H9 (cell line): ENCODE measurements at places on chromosomes 7 and 10.

GRCh38 chr10:122499491-122499941 lies 38.2 kb downstream of the HTRA1 start:
- no peak for DNase-seq

DNA sequence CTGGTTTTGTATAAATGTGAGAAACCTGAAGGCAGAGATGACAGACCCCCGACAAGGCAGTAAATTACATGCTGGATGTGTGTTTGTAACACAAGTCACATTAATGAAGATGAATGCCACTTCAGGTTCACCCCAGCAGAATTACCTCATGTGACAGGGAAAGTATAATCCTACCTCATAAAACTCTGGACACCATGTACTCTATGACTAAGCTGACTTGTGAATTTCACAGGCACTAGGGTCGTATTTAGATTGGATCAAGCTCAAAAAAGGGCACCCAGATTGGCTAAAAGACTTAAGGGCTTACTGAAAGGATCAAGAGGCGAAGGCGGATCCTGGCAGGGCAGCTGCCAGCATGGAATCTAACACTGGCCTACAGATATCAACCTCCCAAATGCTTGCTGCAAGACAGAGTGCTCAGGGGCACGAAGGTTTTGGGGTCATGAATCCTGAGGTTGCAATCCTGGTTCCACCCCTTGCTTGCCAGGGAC lies 161.4 kb downstream of the PIP4K2A start:
- no peak for DNase-seq

DNA sequence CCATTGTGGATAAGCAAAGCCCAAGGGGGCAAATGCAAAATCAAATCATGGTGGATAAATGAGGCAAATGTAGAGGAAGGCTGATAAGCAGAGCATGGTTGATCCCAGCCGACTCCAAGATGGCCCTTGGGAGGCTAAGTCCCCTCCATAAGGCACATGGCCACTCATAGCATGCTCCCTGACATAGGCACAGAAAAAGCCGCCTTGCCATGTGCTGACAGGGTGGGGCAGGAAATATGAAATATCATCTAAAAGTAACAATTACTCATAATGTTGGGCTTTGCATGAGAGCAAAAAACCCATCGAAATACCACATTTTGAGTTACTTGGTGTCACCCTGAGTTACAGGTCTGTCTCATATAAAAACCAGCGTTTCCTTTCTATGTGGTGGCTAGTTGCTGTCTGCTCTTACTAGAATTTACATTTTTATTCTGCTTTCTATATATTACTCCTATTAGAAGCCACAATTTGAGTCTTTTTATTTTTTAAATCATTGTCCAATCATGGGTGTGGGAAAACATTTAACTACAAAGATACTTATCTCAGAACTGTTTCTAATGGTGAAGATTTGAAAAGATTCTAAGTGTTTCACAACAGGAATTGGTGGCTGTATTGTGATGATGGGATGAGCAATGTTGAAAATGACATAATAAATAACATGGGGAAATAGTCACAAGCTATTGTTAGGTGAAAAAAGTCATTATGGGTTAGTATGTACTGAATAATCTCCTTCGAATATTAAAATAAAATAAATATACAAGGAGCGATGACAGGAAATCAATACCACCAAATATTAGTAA lies 102.7 kb downstream of the CUBN start:
- DNase-seq, result no peak

GRCh38 chr7:148964483-148965267 lies 63.6 kb downstream of the PDIA4 start:
- no peak for DNase-seq

- no peak for DNase-seq
Observed at GRCh38 chr10:62843600-62843999, 27.4 kb upstream of the EGR2 start.

DNA sequence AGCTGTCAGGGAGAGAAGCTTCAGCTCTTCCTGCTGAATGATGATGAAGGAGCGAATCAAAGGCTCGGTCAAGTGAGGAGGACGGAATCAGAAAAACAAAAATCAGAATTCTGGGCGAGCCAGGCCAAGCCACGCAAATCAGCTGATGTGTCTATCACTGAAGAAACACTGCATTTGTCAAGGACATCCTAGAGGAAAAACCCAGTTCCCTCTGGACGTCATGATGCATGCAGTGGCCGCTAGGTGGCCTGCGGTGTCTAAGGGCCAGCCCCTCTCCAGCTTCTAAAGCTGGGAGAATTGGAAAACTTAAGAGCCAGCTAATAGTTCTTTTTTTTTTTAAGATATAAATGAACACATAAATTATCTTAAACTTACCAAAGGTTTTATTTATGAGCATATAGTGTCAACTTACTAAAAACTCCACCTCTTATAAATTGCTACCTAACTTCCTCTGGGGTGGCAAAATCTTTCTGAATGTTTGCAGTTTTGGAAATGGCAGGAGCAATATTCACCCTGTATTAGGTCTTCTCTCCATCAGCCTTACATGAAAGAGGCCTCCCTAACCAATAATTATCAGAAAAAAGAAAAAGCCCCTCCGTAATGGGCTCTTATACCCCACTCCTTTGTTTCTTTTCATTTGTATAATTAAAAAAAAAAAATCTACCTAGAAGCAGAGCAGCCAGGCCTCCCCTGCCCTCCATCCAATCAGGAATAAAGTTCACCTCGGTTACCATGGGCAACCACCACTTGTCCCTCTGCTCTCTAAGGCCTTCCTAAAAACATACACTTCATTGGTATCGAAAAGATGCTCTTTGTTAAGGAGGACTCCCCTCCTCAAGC lies 186.8 kb downstream of the USP6NL start:
- DNase-seq, result peak; percentile 69

DNA sequence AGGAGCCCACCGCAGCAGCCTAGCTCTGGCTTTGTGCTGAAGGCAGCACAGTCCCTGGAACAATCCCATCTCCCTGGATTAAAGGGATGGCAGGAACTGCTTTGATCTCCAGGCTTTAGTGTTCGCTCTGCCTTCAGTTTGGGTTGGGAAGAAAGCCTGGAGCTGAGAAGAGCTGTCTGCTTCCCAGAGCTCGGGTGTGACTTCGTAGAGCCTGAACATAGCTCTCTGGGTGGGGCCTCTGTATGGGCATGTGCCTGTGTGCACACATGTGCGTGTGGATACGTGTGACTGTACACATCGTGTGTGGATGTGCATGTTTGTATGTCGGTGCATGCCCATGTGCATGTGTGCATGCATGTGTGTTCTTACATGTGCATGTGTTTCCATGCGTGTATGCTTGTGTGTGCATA lies 8.7 kb downstream of the ADCY1 start:
- DNase-seq, result no peak

DNA sequence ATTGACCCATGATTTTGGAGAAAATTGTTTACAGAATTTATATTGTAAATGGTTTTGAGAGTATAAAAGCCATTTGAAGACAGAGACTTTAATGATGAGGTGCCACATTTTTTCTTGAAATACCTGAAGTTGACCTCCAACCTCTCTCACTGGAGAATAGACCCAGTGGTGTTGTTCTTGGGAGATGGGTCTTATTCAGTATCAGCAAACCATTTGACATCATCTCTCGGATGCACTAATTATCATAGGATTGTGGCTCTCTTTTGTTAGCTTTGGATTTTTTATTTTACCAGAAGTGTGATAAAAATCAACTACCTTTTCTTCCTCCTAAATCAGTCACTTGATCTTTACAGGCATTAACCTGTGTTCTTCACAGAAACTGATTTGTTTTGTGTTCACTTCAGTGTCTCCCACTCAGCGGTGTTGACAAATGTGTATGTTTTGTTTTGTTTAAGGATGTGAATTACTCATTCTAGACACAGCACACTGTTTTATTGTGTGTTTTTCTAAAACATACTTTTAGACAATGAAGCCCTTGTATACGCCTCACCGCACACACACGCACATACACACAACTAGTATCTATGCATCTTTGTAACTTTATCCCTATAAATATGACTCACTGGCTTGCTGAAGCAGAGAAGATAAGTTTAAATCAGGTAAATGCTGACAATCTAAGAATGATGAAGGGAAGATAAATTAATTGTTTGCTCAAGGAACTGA lies 455.6 kb downstream of the INHBA start:
- DNase-seq, result no peak

DNA sequence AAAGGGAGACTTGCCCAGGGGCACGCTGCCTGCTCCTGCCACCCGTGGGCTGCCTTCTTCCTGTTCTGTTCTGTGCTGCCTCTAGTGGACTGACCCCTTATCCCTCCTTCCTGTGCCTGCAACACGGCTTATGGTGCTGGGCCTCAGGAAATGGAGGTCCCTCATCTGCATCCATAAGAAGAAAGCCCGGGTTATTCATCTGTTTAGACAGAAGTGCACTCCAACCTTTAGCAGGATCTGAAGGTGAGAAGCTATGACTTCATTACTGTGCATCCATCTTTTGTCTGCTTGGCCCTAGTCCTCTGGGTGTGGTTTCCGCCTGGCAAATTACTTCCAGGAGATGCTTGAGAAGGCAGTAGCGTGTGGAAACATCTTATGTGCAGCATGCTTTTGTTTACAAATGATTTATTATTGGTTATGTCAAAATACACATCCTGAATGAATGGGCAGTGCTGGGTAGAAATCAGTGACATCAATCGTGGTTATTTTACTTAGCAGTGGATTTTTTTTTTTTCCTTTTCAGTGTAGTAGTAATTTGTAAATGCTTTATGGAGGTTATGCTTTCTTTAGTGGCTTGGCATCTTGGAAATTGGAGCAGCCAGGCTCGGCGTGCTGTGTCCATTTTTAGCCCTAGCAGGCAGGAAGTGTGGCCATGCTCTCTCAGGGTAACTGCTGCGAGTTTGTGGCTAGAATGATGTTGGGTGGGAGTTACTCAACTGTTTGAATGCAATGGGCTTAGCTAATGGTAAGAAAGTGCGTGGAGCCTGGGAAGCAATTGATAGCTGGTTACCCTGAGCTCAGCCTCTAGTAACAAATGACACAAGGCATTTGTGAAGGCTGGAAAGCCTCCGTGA lies 12.7 kb downstream of the PTPRE start:
- DNase-seq, result peak; percentile 52

DNA sequence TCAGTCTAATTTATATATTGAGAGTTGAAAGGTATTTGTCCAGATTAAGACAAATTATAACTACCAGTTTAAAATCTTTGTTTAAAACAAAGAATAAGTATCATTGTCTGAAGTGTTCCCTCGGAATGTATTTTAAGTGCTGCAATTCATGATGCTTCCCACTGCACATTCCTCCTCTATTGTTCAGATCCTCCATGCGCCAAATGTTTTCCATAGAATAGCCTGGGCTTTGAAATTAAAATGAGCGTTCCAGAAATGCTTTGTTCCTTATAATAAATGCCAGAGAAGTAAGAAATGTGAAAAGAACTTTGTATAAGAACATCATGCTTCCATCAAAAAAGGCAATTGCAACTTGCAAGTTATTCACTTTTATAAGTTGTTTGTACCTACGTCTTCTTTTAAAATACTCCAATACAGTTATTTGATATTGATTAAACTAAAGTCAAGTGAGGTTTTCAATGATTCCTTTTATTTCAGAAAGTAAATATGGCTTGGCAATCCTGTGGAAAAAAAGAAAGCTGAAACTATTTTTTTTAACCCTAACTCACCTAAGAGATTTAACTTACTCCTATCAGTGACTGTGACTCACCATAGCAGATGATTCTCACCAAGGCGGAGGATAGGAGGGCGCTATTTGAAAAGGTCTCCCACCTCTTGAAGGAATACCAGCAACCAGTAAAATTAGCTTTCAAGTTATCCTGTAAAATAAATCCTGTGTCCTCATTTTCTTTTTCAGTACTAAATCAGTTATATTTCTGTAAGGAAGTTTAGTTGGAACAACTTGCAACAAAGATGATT lies 85.8 kb downstream of the CTNNA3 start:
- no peak for DNase-seq

DNA sequence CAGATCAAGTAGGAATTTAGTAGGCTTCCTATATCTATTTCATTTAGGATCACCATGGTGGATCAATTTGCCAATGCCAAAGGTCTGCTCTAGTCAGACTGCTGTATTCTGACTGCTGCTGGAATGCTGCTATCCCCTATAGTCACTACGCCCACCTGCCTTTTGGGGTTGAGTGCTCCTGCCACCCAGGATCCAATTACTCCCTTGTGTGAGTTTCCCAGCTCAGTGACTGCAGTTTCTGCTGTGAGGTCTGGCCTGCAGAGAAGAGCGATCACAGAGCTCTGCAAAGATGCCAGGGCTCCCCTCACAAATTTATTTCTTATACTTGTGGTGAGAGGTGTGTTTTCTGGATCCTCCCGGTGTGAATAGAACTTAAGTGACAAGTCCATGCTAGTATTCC lies 88.1 kb upstream of the FOXI2 start:
- DNase-seq, result no peak

DNA sequence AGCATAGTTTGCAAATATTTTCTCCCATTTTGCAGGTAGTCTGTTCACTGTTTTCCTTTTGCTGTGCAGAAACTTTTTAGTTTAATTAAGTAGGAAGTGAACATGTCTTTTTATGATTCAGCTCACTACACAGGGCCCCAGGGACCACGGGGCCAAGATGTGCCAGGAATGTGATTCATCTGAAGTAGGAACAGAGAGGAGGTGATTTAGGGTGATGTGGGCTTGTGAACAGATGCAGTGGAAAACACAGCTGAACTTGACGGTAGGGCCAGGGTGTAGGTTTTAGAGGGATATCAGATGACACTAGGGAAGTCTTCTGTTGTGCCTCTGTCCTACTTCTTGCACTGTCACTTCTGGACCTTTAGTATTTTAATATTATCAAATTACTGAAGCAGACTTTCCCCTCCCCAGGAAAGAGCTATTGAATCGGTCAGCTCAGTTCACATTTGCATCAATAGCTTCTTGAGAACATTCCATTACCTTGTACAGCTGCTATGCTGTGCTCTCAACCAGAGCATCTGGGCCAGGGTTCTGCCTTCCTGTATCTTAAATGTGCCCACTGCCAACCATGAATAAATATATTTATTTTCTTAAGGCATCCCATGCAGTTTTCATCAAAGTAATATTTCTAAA lies 96.9 kb downstream of the OSBPL3 start:
- no peak for DNase-seq

- DNase-seq, result no peak
Observed at GRCh38 chr10:71635251-71635866, 84.2 kb downstream of the C10orf105 start.

- peak; percentile 74 for DNase-seq
Observed at GRCh38 chr7:73888959-73889358, 28.0 kb downstream of the TMEM270 start.

DNA sequence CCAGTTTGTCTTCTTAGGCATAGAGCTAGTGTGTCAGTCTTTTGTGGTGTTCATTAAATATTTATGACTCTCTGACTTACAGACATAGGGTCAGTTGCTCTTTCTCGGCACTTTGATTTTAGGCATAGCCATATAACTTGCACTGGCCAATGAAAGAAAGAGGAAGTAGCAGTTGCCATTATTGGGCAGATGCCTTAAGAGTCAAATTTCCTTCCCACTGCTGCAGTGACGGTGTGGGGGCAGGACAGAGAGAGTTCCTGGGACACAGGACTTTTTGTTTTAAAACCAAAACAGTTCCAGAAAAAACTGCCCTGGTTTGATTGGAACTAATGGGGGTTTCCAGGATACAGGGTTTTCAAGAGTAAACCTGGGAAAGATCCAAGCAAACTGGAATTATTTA lies 60.2 kb upstream of the PHF14 start:
- no peak for DNase-seq
